Foreskin keratinocyte (primary cell): ENCODE measurements at places on chromosomes 1 and 21. TPM values are rescaled to one million over a fixed set of nuclear protein-coding genes. Genes with fewer than 3 reads are reported as not detected.

CFAP107 gene
- total RNA-seq = not detected in 2 replicates

JAM2 gene
- total RNA-seq = not detected in 2 replicates

ZNF683 gene
- total RNA-seq = not detected in 2 replicates

ANKRD45 gene
- total RNA-seq = 0.42 and 0.82 TPM in 2 replicates

CYB561D1 gene
- total RNA-seq = 5.2 and 6.5 TPM in 2 replicates

SLAMF7 gene
- total RNA-seq = 4.7 and 8.7 TPM in 2 replicates

RBM11 gene
- total RNA-seq = 0.17 and 0.25 TPM in 2 replicates

S100A8 gene
- 4.1 and 6.2 TPM in 2 replicates for total RNA-seq

FLG gene
- total RNA-seq = 0.18 and 0.34 TPM in 2 replicates

SPRR2A gene
- 3.5 and 8.1 TPM in 2 replicates for total RNA-seq

TDRD10 gene
- not detected in 2 replicates for total RNA-seq

USP24 gene
- 42.4 and 45.3 TPM in 2 replicates for total RNA-seq

ALDH4A1 gene
- total RNA-seq = 26.7 and 33.2 TPM in 2 replicates

ADAMTS4 gene
- total RNA-seq = 1.3 and 2.6 TPM in 2 replicates

IL19 gene
- not detected in 2 replicates for total RNA-seq

AMIGO1 gene
- 0.32 and 0.82 TPM in 2 replicates for total RNA-seq

KRTAP19-3 gene
- total RNA-seq = not detected in 2 replicates

ANKRD35 gene
- total RNA-seq = 0.14 and 0.21 TPM in 2 replicates

LCE3D gene
- 6.9 and 8.8 TPM in 2 replicates for total RNA-seq

PDE9A gene
- 0.11 and 0.14 TPM in 2 replicates for total RNA-seq

SERTAD4 gene
- 5.3 and 9.2 TPM in 2 replicates for total RNA-seq

FAM163A gene
- not detected in 2 replicates for total RNA-seq

CA6 gene
- total RNA-seq = not detected in 2 replicates

ADCY10 gene
- 0.14 TPM in 1 of 2 replicates, not detected in the other for total RNA-seq

KCNJ15 gene
- 35.6 and 42.7 TPM in 2 replicates for total RNA-seq

ACTN2 gene
- not detected in 2 replicates for total RNA-seq

RIPK4 gene
- 33.2 and 40.9 TPM in 2 replicates for total RNA-seq

EDARADD gene
- total RNA-seq = 6.3 and 6.5 TPM in 2 replicates

OR2T11 gene
- not detected in 2 replicates for total RNA-seq

RCC1 gene
- 67.6 and 85.3 TPM in 2 replicates for total RNA-seq

RXFP4 gene
- not detected in 2 replicates for total RNA-seq

CAMSAP2 gene
- total RNA-seq = 60.2 and 62.5 TPM in 2 replicates

TTC24 gene
- not detected in 2 replicates for total RNA-seq

DMRTA2 gene
- total RNA-seq = not detected in 2 replicates
